ENCODE measurements at places on chromosomes 12 and 14. TPM values are rescaled to one million over a fixed set of nuclear protein-coding genes. Genes with fewer than 3 reads are reported as not detected.
A peak's percentile ranks its signal among the peaks of the same experiment; 100 is the strongest.

The NAV3 gene
- 6.6 TPM for total RNA-seq

The KRT76 gene
- total RNA-seq: not detected

The AGAP2 gene
- total RNA-seq: 1.0 TPM

The KCNJ8 gene
- 26.2 TPM for total RNA-seq

The WNT5B gene
- total RNA-seq: not detected

The TMEM63C gene
- 0.33 TPM for total RNA-seq

The POU6F1 gene
- total RNA-seq: 6.2 TPM

The KIF26A gene
- 17.1 TPM for total RNA-seq

The SLC17A8 gene
- total RNA-seq: not detected

GRCh38 chr14:51616724-51617409 lies 34.8 kb upstream of the FRMD6 start:
- H3K27me3 ChIP-seq: no peaks in the 10 kb centered on the region
- H3K4me1 ChIP-seq: peaks cover 13% of the 10 kb centered on the region
- peak overlapping the region; percentile 65 for H3K27ac ChIP-seq
- DNase-seq: peak; percentile 81
- H3K4me3 ChIP-seq: no peak overlapping the region

GRCh38 chr12:105347499-105347898 lies 17.0 kb downstream of the C12orf75 start:
- DNase-seq: no peak
- H3K27ac ChIP-seq: no peak overlapping the region
- no peaks in the 10 kb centered on the region for H3K27me3 ChIP-seq

- H3K4me1 ChIP-seq: peaks cover 6% of the 10 kb centered on the region
- H3K36me3 ChIP-seq: no peaks in the 10 kb centered on the region
- H3K27me3 ChIP-seq: no peaks in the 10 kb centered on the region
- DNase-seq: no peak
- H3K27ac ChIP-seq: no peak overlapping the region
These were observed 106.3 kb downstream of the OTX2 start for GRCh38 chr14:56703947-56704346.

- DNase-seq: no peak
- H3K27me3 ChIP-seq: no peaks in the 10 kb centered on the region
- no peaks in the 10 kb centered on the region for H3K4me1 ChIP-seq
- H3K27ac ChIP-seq: no peak overlapping the region
- no peaks in the 10 kb centered on the region for H3K36me3 ChIP-seq
- no peak overlapping the region for H3K4me3 ChIP-seq
These were observed 180.4 kb upstream of the ATP2B1 start for GRCh38 chr12:89889062-89889461.

DNA sequence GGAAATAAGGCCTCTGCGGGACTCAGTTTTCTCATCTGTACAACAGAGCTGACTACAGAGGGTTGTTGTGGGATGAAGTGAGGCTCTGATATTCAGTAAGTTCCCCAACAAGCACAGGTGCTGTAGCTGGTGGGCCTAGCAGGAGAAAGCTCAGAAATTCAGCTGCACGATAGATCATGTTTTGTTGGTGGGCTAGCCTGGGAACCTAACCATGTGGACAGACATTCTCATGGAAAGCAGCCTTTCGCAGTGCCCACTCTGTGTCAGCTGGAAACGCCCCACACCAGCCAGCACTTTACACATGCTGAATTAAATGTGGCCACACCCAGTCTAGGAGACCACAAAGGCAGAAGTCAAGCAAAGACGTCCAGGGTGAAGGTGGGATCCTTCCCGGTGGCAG lies 16.1 kb downstream of the PITPNM2 start:
- no peaks in the 10 kb centered on the region for H3K27me3 ChIP-seq
- peaks cover 21% of the 10 kb centered on the region for H3K4me1 ChIP-seq
- H3K36me3 ChIP-seq: no peaks in the 10 kb centered on the region
- H3K27ac ChIP-seq: no peak overlapping the region
- no peak for DNase-seq
- no peak overlapping the region for H3K4me3 ChIP-seq

- no peaks in the 10 kb centered on the region for H3K27me3 ChIP-seq
These were observed 958.5 kb upstream of the SEL1L start for GRCh38 chr14:82492157-82492556.

- H3K27me3 ChIP-seq: no peaks in the 10 kb centered on the region
- no peaks in the 10 kb centered on the region for H3K36me3 ChIP-seq
- H3K4me1 ChIP-seq: no peaks in the 10 kb centered on the region
- H3K27ac ChIP-seq: no peak overlapping the region
- H3K4me3 ChIP-seq: no peak overlapping the region
- DNase-seq: no peak
These were observed 65.3 kb upstream of the TRAF3 start for GRCh38 chr14:102711946-102712345.

GRCh38 chr12:66243911-66244310 lies 54.9 kb downstream of the IRAK3 start:
- H3K4me1 ChIP-seq: no peaks in the 10 kb centered on the region
- no peak overlapping the region for H3K27ac ChIP-seq
- H3K27me3 ChIP-seq: no peaks in the 10 kb centered on the region
- no peak overlapping the region for H3K4me3 ChIP-seq
- H3K36me3 ChIP-seq: no peaks in the 10 kb centered on the region

- H3K36me3 ChIP-seq: no peaks in the 10 kb centered on the region
- peak; percentile 75 for DNase-seq
- H3K4me1 ChIP-seq: peaks cover 27% of the 10 kb centered on the region
- no peak overlapping the region for H3K4me3 ChIP-seq
- peak overlapping the region; percentile 86 for H3K27ac ChIP-seq
These were observed 21.1 kb upstream of the LGALS3 start for GRCh38 chr14:55107766-55108554.

DNA sequence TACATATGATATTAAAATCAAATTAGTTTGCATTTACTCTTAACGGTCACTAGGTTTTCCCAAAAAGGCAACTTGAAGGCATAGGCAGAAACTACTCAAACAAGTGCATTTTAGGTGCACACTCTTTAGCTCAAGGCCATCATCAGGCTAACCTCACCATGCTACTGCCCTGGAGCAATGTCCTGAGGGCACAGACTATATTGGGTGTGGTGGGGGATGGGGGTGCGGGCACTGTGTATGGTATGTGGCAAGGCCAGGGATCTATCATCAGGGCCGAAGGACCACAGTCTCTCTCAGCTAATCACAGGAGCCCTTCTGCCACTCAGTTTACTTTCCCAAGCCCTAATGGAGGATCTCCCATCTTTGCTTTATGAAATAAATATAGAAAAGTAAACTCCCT lies 51.9 kb downstream of the SH2B3 start:
- peaks cover 17% of the 10 kb centered on the region for H3K4me1 ChIP-seq
- no peak for DNase-seq
- no peaks in the 10 kb centered on the region for H3K27me3 ChIP-seq
- H3K36me3 ChIP-seq: peaks cover 17% of the 10 kb centered on the region
- H3K4me3 ChIP-seq: no peak overlapping the region
- H3K27ac ChIP-seq: no peak overlapping the region

DNA sequence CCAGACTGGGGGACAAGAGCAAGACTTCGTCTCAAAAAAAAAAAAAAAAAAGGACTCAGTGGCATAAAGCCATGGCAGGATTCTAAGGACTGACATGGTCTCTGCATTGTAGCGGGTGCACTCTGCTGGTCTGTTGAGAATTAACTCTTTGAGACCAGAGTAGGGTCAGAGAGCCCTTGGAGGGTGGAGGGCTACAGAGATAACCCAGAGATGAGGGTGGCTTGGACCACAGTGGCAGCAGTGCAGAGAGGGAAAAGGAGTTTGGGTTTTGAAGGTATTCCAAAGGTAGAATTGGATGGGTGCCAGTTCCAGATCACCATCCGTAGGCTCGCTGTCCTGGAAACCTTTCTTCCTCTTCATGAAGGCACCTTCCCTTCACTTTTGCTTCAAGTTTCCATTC lies 14.3 kb upstream of the DYNC1H1 start:
- peaks cover 30% of the 10 kb centered on the region for H3K4me1 ChIP-seq
- no peak overlapping the region for H3K4me3 ChIP-seq
- no peak for DNase-seq
- no peaks in the 10 kb centered on the region for H3K27me3 ChIP-seq
- no peaks in the 10 kb centered on the region for H3K36me3 ChIP-seq

GRCh38 chr12:92605621-92606170 lies 97.1 kb upstream of the PLEKHG7 start:
- H3K27me3 ChIP-seq: no peaks in the 10 kb centered on the region
- no peak overlapping the region for H3K27ac ChIP-seq
- no peak for DNase-seq
- H3K4me3 ChIP-seq: no peak overlapping the region
- H3K36me3 ChIP-seq: no peaks in the 10 kb centered on the region

GRCh38 chr12:663293-663871 lies at the start of gene NINJ2:
NINJ2 (minus strand) TSS chr12:663445; CDS start chr12:663360, 85 bp downstream.
- H3K4me3 ChIP-seq: no peak within 1 kb of the TSS
- H3K27ac ChIP-seq: no peak within 1 kb of the TSS
- no peaks in the 10 kb centered on the region for H3K36me3 ChIP-seq
- no peaks in the 10 kb centered on the region for H3K4me1 ChIP-seq
- no peak for DNase-seq

GRCh38 chr14:34160619-34161018 lies 209.7 kb upstream of the EGLN3 start:
- H3K4me3 ChIP-seq: no peak overlapping the region
- no peak overlapping the region for H3K27ac ChIP-seq
- H3K4me1 ChIP-seq: no peaks in the 10 kb centered on the region

- H3K4me1 ChIP-seq: no peaks in the 10 kb centered on the region
- H3K4me3 ChIP-seq: no peak overlapping the region
- no peak for DNase-seq
- no peaks in the 10 kb centered on the region for H3K36me3 ChIP-seq
- no peaks in the 10 kb centered on the region for H3K27me3 ChIP-seq
These were observed 376 bp downstream of the GDF3 start for GRCh38 chr12:7695237-7695560.

- H3K4me3 ChIP-seq: no peak overlapping the region
- H3K36me3 ChIP-seq: no peaks in the 10 kb centered on the region
- H3K27me3 ChIP-seq: no peaks in the 10 kb centered on the region
- H3K27ac ChIP-seq: no peak overlapping the region
- DNase-seq: no peak
These were observed 146.1 kb downstream of the KITLG start for GRCh38 chr12:88433997-88434703.

DNA sequence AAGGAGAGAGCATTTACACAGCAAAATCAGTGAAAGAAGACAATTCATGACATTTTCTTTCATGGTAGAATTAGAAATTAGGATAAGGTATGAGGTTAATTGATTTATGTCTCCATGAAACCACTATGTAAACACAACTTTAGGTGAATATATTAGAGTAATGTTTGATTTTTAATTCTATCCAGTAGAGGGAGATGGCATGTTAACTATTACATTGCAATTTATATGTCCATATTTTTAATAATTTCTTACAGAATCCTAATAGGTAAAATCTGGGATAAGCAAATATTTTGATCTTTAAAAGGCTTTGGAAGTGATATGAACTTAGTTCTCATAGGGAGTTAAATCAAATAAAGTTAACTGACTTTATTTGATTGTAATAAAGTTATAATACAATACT lies 373.4 kb upstream of the PDE3A start:
- no peak for DNase-seq
- no peaks in the 10 kb centered on the region for H3K36me3 ChIP-seq
- no peaks in the 10 kb centered on the region for H3K27me3 ChIP-seq
- no peak overlapping the region for H3K4me3 ChIP-seq
- peaks cover 16% of the 10 kb centered on the region for H3K4me1 ChIP-seq

DNA sequence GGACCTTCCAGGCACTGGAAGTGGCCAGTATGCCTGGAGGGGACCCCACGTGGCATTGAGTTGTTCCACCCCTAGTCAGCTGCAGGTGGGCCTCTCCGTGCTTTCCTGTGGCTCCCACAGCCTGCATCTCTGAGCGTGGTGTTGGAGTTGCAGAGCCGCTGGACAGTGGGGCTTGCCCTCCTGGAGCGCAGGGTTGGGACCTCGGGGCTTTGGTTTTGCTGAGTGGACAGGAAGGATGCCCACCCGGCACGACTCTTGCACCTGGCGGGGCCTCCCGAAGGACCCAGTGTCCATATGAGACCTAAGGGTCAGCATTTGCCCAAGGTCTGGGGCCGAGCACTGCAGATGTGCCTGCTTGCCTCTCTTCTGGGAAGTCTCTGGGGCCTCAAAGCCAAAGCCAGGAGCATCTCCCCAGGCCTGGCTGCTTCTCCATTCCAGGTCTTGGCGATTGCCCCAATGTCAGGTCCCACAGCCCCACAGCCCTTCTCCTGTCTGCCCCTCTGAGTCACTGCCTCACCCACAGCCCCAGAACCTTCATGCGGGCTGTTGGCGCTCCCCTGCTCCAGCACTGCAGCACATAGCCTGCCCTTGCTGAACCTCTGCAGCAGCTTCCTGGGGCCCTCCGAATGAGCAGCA lies 1.5 kb downstream of the PACS2 start:
- H3K36me3 ChIP-seq: no peaks in the 10 kb centered on the region
- no peaks in the 10 kb centered on the region for H3K27me3 ChIP-seq
- DNase-seq: no peak
- peaks cover 44% of the 10 kb centered on the region for H3K4me1 ChIP-seq

DNA sequence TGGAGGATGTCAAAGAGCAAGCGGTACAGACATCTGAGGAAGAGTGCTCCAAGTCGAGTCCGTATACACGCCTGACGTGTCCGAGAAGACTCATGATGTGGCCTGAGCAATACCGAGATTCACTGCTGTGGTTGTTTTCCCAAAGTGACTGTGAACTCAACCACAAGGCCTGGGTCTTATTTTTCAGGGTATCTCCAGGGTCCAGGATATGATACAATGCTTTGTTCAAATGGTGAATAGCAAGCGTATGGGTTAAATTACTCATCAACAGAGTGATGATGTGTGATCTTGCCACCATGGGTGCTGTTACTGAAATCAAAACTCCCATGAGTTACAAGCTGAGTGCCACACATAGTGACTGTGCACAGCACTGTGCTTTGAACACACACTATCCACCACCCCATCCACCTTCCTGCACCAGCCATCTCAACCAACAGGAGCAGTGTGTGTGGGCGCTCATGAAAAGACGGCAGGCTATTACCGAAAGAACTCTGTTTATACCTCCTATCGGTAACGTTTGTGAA lies 109.6 kb downstream of the BCAT1 start:
- H3K4me1 ChIP-seq: peaks cover 4% of the 10 kb centered on the region
- H3K27ac ChIP-seq: no peak overlapping the region
- DNase-seq: no peak
- no peak overlapping the region for H3K4me3 ChIP-seq
- H3K27me3 ChIP-seq: no peaks in the 10 kb centered on the region

GRCh38 chr12:694734-695503 lies 31.7 kb upstream of the NINJ2 start:
- H3K4me1 ChIP-seq: no peaks in the 10 kb centered on the region
- H3K4me3 ChIP-seq: no peak overlapping the region
- no peaks in the 10 kb centered on the region for H3K36me3 ChIP-seq

DNA sequence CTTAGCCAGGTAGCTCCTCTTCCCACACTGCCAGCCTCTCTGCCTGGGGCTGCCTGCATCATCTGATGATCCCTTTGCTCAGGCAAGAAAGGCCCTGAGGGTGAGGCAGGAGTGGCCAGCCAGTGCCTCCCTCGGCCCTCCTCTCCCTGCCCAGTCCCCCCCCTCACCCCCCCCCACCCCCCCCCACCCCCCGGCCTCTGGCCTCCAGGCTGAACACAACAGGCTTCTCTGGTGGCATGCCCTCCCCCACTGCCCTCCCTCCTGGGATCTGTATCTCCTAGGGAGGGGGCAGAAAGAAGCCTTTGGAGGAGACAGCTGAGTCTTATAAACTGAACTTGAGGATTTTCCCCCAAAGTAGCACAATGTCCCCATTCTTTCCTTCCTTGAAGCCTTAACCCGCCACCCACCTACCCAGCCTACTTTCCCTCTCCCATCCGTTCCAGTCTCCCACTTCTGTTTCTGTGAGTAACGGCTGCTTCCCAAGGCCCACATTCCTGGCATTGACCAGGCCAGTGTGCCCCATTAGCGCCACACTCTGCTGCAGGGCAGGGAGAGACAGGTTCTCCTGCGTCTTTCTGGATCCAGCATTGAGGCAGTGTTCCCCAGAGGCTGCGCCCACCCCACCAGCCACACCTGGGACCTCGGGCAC lies 82.1 kb downstream of the B4GALNT3 start:
- peaks cover 9% of the 10 kb centered on the region for H3K4me1 ChIP-seq
- H3K27ac ChIP-seq: peak overlapping the region; percentile 37
- DNase-seq: no peak
- H3K36me3 ChIP-seq: no peaks in the 10 kb centered on the region
- no peaks in the 10 kb centered on the region for H3K27me3 ChIP-seq

All from body of pancreas (tissue), 4 donors.